ENCODE measurements at places on chromosomes 13 and 19. TPM values are rescaled to one million over a fixed set of nuclear protein-coding genes. Genes with fewer than 3 reads are reported as not detected.

The DNMT1 gene
- total RNA-seq, result 47.1 TPM

The CD37 gene
- total RNA-seq, result 2.9 TPM

The CYP4F12 gene
- 31.0 TPM for total RNA-seq

The URAD gene
- total RNA-seq, result not detected

DNA sequence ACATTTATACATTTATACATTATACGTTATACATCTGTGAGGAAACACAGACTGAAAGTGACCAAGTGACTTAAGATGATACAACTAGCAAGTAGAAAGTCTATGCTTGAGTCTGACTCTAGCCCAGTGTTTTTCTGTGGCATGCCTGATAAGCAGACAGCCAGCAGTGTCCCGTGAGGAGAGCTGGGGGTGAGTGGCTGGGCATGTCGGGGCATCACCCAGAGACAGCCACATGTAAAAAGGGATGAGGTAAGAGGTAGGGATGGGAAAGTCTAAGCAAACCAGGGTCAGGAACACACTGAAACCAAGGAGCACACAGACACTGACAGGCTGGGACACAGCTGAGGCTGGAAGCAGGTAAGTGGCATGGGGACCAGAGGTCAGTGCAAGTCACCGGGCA lies 333.2 kb downstream of the FOXO1 start:
- no peak for DNase-seq
- peaks cover 13% of the 10 kb centered on the region for H3K4me1 ChIP-seq
- no peak overlapping the region for H3K4me3 ChIP-seq
- H3K27ac ChIP-seq, result no peak overlapping the region
- H3K36me3 ChIP-seq, result no peaks in the 10 kb centered on the region

DNA sequence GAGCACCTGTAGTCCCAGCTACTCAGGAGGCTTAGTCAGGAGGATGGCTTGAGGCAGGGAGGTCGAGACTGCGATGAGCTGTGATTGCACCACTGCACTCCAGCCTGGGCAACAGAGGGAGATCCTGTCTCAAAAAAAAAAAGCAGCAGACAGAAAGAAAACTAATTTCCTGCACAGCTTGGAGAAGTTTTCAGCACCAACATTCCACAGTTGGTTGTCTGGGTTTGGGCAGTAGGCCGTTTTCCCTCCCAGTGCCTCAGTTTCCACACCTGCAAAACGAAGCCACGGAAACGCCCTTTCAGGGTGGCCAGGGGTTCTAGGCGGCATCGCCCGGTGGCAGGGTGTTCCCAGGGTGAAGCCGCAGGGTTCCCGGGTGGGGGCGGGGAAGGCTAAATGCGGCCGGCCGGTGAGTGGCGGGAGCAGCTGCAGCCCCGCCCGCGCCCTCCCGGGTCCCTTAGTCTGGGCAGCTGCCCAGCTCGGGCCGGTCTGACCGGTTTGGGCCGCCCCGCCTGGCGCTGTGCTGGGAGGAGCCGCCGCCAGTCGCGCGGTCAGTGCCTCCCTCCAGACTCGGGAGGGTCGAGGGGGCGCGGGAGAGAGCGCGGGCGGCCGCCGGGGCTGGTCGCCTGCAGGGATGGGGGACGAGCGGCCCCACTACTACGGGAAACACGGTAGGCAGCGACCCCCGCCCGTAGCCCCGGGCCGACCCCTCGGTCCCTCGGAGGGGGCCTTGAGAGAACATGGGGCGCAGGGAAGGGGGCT lies at the start of gene SLC44A2:
TSS of gene SLC44A2 (plus strand) at position 551 of the 759 bp plus-strand sequence. CDS start at position 632, 81 bp downstream.
- H3K27me3 ChIP-seq, result no peaks in the 10 kb centered on the region
- H3K36me3 ChIP-seq, result peaks cover 1% of the 10 kb centered on the region
- peak; percentile 64 for DNase-seq

GRCh38 chr13:74115133-74115532 lies 19.1 kb downstream of the KLF12 start:
- H3K27ac ChIP-seq, result no peak overlapping the region
- H3K36me3 ChIP-seq, result no peaks in the 10 kb centered on the region
- H3K4me3 ChIP-seq, result no peak overlapping the region
- H3K4me1 ChIP-seq, result peaks cover 16% of the 10 kb centered on the region
- no peak for DNase-seq

DNA sequence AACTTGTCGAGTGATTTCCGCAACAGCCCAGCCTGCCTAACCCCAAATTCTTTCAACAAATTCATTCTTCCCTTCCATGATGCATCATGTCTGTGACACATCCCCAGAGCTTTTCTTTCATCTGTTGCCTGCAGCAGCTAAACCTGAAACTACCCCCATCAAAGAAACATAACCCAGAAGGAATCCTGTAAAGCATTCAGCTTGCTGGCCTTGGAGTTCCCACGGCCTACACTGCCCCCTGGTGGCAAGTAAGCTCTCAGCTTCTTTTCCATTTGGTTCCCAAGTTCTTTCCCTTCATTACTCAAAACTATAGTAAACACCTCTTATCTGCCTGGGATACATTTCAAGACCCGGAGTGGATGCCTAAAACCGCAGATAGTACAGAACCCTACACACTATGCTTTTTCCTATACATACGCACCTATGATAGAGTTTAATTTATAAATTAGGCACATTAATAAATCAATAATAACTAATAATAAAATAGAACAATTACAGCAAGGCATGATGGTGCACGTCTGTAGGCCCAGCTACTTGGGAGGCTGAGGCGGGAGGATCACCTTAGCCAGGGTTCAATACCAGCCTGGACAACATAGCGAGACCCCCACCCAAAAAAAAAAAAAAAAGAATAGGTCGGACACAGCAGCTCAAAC lies 7.4 kb downstream of the ETHE1 start:
- H3K4me1 ChIP-seq, result peaks cover 3% of the 10 kb centered on the region
- H3K36me3 ChIP-seq, result peaks cover 3% of the 10 kb centered on the region
- no peaks in the 10 kb centered on the region for H3K27me3 ChIP-seq
- peak; percentile 80 for DNase-seq
- H3K27ac ChIP-seq, result no peak overlapping the region

GRCh38 chr19:5200844-5201243 lies 139.8 kb downstream of the PTPRS start:
- peaks cover 3% of the 10 kb centered on the region for H3K36me3 ChIP-seq
- H3K27me3 ChIP-seq, result no peaks in the 10 kb centered on the region
- no peak overlapping the region for H3K27ac ChIP-seq
- H3K4me1 ChIP-seq, result no peaks in the 10 kb centered on the region

- no peak for DNase-seq
- no peak overlapping the region for H3K27ac ChIP-seq
- no peaks in the 10 kb centered on the region for H3K36me3 ChIP-seq
- H3K4me3 ChIP-seq, result no peak overlapping the region
- H3K27me3 ChIP-seq, result no peaks in the 10 kb centered on the region
Observed at GRCh38 chr19:43470288-43470687, 4.9 kb upstream of the LYPD3 start.

DNA sequence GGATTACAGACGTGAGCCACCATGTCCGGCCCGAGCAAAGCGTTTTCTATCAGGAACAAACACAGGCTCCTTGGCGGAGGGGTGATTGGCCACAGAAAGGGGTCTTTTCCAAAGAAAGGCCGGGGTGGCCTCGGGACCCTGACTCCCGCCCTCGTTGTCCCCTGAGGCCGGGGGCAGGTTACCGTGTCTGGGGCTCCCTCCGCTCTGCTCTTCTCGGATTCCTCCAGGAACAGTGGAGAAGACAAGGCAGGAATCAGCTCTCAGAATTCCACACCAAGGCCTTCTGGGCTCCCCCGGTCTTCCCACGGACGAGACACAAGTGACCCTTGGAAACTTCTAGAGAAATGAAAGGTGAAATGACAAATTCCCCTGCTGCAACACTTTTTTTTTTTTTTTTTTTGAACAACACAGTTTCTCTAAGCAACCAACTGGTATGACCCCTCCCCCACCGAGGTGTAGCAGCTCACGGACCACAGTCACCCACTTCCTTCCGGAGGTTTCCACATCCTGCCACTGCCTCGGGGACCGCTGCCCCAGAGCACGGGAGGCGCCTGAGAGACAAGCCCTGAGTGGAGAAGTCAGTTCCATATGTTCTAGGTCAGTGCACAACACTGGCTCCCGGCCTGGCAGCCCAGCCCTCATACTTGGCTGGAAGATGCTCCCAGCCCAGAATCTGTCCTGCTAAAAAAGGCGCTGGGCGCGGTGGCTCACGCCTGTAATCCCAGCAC lies 11.0 kb downstream of the MOB3A start:
- no peak for DNase-seq
- H3K27me3 ChIP-seq, result no peaks in the 10 kb centered on the region
- H3K4me3 ChIP-seq, result no peak overlapping the region

DNA sequence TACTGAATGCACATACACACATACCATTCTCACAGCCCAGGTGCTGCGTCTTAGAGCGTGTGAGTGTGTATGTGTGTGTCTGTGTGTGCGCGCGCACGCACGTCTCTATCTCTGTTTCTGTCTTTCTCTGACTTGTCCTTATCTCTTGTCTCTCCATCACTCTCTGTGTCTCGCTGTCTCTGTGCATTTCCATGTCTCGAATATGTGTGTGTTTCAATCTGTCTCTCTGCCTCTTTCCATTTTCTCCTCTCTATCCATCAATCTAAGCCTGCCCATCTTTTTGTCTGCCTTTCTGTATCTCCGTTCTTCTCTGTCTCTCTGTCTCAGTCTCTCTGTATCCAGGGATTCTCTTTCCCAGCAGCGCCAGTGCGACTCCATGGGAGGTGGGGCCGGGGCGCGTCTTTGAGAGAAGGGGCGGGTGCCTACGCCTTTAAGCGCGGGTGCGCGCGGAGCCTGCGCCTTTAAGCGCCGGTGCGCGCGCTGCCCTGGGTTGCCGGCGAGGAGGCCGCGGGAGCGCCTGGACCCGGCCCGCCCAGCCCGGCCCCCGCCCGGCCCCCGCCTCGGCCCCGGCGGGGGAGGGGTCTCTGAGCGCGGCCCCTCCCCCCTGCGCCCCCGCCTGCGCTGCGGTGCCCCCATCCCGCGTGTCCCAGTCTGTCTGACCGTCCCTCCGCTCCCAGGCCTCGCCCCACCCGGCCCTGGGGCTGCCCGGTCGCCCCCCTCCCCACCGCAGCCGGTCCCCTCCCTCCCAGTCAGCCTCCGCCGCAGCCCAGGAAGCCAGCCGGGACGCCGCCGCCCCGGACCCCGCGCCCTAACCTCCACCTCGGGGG lies at the start of gene LRFN3:
TSS of gene LRFN3 (plus strand) at position 464 of the 827 bp plus-strand sequence. CDS start 3,052 bp downstream, outside the sequence.
- no peak within 1 kb of the TSS for H3K27ac ChIP-seq
- peaks cover 9% of the 10 kb centered on the region for H3K4me1 ChIP-seq
- no peaks in the 10 kb centered on the region for H3K36me3 ChIP-seq
- H3K4me3 ChIP-seq, result peak within 1 kb of the TSS; percentile 52

DNA sequence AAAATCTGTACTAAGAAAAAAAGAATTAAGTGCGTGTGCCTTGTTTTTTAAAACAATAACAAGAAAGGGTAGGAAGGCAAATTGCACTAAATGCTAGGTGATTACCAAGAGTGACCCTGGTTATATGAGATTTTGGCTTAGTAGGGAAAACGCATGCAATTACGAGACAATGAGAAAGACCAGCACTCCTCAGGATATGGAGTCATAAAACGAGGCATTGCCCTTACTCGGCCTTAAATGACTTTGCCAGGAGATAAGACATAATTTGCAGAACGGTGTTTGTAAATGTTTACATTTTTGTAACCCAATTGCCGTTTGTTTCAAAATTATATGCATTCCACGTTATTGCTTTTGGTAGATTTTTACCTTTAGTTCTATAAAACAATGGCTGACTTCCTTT lies 179.8 kb downstream of the RBM26 start:
- no peaks in the 10 kb centered on the region for H3K4me1 ChIP-seq
- H3K27ac ChIP-seq, result no peak overlapping the region
- DNase-seq, result no peak
- no peak overlapping the region for H3K4me3 ChIP-seq
- no peaks in the 10 kb centered on the region for H3K36me3 ChIP-seq
- H3K27me3 ChIP-seq, result no peaks in the 10 kb centered on the region

- DNase-seq, result no peak
- H3K27me3 ChIP-seq, result no peaks in the 10 kb centered on the region
- H3K4me3 ChIP-seq, result peak overlapping the region; percentile 75
- H3K4me1 ChIP-seq, result peaks cover 6% of the 10 kb centered on the region
- peaks cover 3% of the 10 kb centered on the region for H3K36me3 ChIP-seq
Observed at GRCh38 chr13:95676105-95676761, 706 bp upstream of the DNAJC3 start.

- H3K36me3 ChIP-seq, result no peaks in the 10 kb centered on the region
- no peak overlapping the region for H3K27ac ChIP-seq
- H3K4me3 ChIP-seq, result no peak overlapping the region
- no peaks in the 10 kb centered on the region for H3K4me1 ChIP-seq
- H3K27me3 ChIP-seq, result no peaks in the 10 kb centered on the region
Observed at GRCh38 chr13:111514610-111515306, 194.3 kb downstream of the TEX29 start.
